ENCODE measurements at places on chromosomes 16 and 17.

GRCh38 chr16:53549970-53550690, 47.1 kb upstream of the AKTIP start:
- DNase-seq, result peak; percentile 34

DNA sequence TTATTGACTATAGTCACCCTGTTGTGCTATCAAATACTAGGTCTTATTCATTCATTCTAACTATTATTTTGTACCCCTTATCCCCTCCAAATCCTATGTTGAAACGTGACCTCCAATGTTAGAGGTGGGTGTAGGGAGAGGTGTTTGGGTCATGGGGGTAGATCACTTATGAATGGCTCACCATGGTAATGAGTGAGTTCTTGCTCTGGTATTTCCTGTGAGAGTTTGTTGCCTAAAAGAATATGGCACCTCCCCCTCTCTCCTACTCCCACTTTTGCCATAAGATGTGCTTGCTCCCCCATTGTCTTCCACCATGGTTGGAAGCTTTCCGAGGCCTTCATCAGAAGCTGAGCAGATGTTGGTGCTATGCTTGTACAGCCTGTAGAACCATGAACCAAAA, 59.3 kb upstream of the BRD7 start:
- DNase-seq, result no peak

DNA sequence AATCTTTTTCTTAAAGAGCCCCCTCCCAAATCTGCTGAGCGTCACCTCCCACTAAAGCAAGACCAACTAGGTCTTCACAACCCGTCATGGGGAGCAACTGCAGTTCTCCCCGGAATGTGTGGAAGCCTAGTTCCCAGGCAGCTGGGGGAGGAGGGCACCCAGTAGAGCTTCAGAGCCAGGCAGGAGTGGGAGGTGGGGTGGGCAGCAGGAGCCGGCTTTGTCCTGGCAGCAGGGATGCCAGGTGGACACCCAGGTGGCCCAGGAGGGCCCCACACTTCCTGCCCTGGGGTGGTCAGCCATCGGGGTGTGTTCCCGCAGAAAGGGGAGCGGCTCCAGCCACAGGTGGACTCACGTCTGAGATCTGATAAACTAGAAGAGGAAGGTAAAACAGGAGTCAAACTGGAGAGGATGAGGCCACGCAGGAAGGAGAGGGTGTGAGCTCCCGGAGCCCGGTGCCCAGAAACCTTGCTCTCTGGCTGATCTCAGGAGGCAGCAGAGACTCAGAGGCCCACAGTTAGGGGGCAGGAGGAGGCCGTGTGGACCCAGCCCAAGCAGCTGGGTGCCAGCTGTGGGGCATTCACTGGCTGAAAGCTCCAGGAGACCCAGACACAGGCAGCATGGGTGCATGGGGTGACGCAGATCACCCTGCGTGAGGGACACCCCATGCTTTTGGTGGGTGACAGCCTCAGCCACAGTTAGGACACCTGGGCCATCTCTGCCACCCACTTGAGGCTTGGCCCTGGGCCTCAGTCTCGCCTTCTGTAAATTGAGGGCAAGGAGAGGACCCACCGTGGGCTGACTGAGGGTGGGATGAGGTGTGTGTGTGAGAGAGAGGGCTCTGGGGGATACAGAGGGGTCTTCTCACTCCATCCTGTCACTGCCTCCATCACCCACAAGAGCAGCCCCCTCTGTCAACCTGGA, 260.8 kb upstream of the TNRC6C start:
- DNase-seq, result no peak

DNA sequence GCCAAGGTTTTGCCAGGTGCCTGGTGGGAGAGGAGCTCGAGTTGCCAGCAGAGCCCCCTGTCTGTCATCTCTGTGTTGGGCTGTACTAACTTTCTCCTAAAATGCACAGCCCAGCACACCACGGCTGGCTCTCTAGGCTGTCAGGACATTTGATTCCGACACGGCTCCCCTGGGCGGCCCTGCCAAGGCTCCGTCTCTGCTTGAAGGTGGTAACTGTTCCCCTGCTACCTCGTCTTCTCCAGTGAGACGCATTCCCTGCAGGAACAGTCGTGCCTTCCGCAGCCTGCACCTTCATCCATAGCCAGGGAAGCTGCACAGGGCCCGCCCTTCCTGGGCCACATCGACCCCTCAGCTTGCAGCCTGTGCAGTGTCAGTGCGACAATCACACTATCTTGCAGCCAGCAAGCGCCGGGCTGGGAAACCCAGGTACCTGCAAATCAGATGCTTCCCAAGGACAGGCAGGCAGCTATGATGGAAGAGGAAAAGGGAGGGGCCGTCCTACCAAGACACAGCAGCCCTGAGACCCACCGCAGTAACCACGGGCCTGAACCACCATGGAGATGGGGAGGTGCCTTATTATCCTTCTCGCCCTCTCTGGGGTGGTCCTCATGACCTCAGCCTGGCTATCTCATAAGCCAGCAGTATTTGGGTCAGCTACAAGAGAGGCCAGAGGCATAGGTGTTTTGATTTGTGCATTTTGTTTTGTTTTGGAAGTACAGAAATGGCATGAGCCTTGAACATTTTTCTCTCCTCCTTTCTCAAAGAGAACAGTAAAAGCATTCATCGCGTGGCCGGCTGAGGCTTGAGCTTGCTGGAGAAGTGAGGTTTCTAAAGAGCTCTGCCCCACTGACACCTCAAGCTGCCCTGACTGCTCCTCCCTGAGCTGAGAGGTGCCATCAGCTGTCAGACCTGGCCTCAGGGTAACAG, 361.7 kb upstream of the TNRC6C start:
- DNase-seq, result no peak

GRCh38 chr16:72568502-72568901, 396.5 kb upstream of the PMFBP1 start:
- DNase-seq, result no peak

DNA sequence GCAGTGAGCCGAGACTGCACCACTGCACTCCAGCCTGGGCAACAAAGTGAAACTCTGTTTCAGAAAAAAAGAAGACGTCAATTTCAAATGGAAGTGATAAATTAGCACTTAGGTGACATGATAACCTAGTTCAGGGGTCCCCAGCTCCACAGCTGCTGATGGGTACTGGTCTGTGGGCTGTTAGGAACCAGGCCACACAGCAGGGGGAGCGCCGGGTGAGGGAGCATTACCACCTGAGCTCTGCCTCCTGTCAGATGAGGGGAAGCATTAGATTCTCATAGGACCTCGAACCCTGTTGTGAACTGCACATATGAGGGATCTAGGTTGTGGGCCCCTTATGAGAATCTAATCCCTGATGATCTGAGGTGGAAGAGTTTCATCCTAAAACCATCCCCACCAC, 253.0 kb downstream of the FOXL1 start:
- DNase-seq, result no peak

- no peak for DNase-seq
Observed at GRCh38 chr17:28357901-28358197, 522 bp upstream of the POLDIP2 start.

GRCh38 chr17:76451506-76451905, 1.4 kb downstream of the UBE2O start:
- DNase-seq, result no peak

DNA sequence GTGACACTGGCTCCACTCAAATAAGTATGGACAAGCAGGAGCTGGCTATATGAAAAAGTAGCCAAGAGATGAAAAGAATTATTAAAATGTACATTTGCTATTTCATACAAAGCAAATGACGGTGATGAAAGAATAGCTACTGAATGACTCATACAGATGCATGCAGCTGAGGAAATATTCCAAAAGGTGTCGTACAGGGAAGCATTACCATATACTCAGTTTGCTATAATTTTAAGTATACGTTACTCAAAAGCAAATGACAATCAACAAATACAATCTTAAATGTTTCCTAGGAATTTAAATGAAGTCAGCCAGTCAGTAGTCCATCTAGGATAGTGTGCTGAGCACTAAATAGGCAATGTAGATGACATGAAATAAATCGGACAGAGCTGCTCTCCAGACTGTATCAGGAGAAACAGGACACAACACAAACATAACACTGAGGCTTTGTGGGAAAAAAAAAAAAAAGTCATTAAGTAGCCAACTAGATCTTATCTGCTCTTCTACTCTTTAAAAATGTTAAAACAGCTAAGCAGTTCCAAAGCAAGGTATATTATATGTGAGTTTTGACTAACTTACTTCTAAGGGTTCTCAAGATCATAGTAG, 65.0 kb downstream of the NCOR1 start:
- DNase-seq, result no peak

- no peak for DNase-seq
Observed at GRCh38 chr16:80994451-80994850, 12.2 kb downstream of the CMC2 start.

GRCh38 chr17:63023049-63023448, 57.0 kb downstream of the TANC2 start:
- no peak for DNase-seq

- no peak for DNase-seq
Observed at GRCh38 chr16:56607109-56607618, 1.2 kb upstream of the MT2A start.

DNA sequence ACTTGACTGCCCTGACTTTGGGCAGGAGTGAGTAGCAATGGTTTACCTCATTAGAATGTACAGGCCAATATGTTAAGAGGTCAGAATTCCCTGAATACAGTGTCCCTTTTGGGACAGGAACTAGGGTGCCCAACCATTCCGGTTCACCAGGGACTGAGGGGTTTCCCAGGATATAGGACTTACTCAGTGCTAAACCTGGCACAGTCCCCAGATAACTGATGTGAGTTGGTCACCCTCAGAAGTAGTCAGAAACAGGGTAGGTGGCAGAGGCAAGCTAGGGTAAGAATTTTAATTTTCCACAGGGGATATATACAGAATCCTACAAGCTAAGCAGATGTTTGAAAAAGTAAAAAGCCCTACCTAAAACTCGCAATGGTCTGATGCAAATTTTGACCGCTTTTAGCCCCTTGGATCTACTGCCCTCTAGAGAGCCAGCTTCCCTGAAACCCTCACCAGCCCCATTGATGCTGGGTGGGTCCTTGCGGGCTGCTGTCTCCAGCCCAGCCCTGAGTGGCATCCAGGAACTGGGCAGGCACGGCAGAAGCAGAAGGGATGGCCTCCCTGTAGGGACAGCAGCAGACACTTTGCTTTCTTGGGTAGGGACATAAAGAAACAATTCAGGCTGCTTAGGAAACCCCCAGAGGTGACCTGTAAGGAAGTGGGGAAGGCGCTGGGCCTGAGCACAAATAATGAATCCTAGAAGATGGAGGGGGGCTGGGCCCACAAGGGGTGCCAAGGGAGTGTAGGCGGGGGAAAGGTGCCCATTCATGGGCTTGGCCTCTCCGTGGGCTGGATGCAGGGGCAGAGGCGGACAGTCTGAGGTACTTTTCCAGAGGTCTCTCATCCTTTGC, 434.8 kb downstream of the SLC39A11 start:
- DNase-seq, result no peak

GRCh38 chr17:30332057-30332542, 1.8 kb downstream of the TMIGD1 start:
- peak; percentile 53 for DNase-seq

Data from activated CD4-positive, alpha-beta T cell treated with anti-CD3 and anti-CD28 coated beads for 4 hours (primary cell).